ENCODE measurements at places on chromosomes 7 and 10.
A peak's percentile ranks its signal among the peaks of the same experiment; 100 is the strongest.

- no peak for DNase-seq
Observed at GRCh38 chr7:66281678-66282590, 76.8 kb downstream of the TPST1 start.

- peak; percentile 67 for DNase-seq
Observed at GRCh38 chr7:32905175-32905662, 13.7 kb upstream of the KBTBD2 start.

DNA sequence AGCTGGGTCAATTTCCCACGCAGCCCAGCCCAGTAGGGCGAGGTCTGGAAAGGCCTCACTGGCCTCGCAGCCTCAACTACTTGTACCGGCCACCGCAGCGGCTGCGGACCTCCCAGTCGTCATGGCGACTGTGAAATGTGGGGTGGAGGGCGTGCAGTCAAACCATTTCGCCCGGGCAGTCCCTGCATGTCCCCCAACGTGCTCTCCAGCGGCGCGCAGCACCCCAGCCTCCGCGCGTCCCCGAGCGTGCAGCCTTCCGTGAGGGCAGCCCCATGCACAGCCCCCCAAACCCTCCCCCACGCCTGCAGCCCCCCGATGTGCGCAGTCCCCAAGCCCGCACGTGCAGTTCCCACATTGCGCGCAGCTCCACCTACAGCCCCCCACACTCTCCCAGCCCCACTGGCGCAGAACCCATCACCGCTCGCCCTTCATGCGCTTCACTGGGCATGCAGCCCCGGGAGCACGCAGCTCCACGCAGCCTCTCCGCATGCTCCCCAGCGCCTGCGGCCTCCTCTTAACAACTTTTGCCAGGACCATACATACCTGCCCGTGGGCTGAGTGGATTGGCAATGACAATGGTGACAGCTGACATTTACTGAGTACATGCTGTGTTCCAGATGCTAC lies 34.5 kb upstream of the SFTPD start:
- no peak for DNase-seq

- no peak for DNase-seq
Observed at GRCh38 chr7:153423210-153423590, 629.0 kb upstream of the DPP6 start.

GRCh38 chr7:46814516-46815250 lies 767.2 kb downstream of the TNS3 start:
- no peak for DNase-seq

DNA sequence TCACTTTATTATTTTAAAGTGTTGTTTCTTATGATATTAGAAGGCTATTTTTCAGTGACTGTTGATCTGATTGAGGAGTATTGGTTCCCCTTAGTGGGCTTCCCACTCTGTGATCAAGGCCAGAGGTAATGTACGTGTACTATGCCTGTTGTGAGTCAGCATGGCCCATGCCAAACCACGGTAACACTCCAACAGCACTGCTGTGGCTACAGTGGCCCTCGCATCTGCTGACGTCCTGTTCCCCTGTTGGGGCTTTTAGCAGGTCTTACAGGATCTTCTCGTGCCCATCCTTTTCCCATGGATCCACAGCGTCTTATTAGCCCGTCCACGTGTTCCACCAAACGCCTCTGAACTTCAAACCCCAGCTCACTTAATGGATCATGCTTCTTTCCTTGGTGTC lies 964.6 kb upstream of the CELF2 start:
- DNase-seq, result no peak

DNA sequence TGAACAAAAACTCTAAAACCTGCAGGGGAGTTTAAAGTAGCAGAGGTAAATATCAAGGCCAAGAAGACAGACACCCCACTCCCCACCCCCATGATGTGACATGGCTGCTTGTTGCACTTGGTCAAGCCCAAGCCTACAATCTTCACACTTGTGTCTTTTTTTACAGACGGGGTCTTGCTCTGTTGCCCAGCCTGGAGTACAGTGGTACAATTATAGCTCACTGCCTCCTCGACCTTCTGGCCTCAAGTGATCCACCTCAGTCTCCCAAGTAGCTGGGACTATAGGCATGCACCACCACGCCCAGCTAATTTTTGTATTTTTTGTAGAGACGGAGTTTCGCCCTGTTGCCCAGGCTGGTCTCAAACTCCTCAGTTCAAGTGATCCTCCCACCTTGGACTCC lies 71.9 kb upstream of the CYTH3 start:
- DNase-seq, result no peak
